ENCODE measurements at places on chromosomes 6 and 20.

GRCh38 chr20:51331481-51331880 is 211.0 kb downstream of the NFATC2 start:
- DNase-seq, result no peak

DNA sequence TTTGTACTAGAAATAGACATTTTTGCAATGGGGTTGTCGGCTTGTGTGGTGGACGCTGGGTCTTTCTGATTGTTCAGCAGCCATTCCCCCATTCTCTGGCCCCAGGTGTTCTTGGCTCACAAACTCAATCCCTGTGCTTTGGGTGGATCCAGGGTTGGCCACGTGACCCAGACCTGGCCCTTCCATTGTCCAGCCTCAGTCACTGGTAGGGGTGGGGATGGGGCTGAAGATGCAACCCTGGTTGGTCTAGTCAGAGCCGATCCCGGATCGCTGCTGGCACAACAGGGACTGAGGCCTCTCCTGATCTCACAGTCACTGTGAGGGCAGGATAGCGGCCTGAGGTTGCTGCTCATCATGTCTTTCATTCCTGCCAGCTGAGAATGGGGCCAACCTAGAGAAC is 365.3 kb upstream of the SULF2 start:
- DNase-seq, result no peak

DNA sequence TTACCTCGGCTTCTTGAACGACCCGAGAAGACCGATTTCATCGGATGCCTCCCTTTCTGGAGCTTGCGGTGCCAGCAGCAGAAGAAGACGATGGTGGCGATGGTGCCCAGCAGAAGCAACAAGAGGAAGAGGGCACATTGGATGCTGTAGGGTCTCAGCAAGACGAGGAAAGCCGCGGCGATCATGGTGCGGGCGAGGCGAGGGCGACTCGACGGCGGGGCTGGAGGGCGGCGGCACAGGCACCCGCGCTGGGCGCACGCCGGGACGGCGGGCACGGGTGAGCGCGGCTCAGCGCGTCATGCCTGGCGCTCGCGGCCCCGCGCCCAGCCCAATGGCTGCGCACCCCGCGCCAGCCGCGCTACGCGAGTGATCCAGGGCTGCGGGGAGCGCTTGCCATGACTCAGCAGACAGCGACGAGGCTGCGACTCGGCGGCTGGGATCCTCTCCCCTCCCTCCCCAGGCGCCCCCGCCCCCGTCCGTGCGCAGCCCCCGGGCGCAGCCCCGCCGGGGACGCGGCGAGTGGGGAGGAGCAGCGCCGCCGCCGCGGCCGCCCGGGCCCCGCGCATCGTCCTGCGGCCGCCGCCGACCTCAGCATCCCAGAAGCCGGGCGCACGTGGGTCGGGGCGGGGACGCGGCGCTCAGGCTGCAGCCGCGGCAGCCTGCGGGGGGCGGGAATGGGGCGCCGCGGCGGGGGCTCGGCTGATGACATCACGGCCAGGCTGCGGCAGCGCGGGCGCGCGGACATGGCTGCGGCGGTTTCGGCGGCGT is at the start of gene BEND6:
TSS of gene BEND6 (plus strand) at position 705 of the 768 bp plus-strand sequence. CDS start 26,704 bp downstream, outside the sequence.
- DNase-seq, result no peak

DNA sequence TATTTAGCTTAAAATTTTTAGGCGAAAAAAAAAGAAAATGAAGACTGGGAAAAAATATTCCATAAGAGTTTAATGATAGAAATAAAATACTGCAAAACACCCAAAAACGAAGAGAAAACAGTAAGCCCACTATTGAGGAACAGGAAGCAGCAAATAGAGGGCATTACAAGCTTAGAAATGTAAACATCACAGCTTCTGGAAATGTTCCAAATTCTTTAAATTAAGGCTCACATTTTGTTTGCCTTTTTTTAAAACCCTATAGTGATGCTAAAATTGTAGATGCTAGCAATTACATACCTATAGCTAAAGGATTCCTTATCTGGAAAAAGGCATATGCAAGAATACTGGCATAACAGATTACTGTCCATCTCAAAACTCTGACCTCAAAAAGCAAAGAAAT is 248.6 kb downstream of the KHDRBS2 start:
- DNase-seq, result no peak

DNA sequence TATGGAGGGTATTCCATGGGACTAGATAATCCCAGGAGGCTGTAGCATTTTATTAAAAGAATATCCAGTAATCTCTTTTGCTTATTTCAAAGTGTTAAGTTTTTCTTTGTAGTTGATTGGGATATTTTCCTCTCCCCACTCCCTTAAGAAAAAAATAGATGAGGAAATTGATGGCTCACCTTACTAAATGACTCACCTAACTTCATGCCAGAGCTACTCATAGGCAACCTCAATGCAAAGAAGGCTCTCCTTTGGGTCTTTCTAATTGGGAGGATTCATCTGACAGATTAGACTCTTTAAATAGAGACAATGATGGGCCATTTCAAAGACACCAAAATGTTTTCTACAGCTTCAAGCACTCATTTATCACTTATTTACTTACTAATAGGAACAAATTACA is 528.5 kb upstream of the BTBD3 start:
- no peak for DNase-seq

- DNase-seq, result no peak
Measured at GRCh38 chr6:10565913-10566312, 44.8 kb downstream of the GCNT2 start.

- no peak for DNase-seq
Measured at GRCh38 chr20:41030061-41030460, 1.4 kb downstream of the TOP1 start.

- DNase-seq, result no peak
Measured at GRCh38 chr6:83970582-83970981, 63.0 kb upstream of the MRAP2 start.

- no peak for DNase-seq
Measured at GRCh38 chr20:42734660-42735368, 454.9 kb downstream of the PTPRT start.

DNA sequence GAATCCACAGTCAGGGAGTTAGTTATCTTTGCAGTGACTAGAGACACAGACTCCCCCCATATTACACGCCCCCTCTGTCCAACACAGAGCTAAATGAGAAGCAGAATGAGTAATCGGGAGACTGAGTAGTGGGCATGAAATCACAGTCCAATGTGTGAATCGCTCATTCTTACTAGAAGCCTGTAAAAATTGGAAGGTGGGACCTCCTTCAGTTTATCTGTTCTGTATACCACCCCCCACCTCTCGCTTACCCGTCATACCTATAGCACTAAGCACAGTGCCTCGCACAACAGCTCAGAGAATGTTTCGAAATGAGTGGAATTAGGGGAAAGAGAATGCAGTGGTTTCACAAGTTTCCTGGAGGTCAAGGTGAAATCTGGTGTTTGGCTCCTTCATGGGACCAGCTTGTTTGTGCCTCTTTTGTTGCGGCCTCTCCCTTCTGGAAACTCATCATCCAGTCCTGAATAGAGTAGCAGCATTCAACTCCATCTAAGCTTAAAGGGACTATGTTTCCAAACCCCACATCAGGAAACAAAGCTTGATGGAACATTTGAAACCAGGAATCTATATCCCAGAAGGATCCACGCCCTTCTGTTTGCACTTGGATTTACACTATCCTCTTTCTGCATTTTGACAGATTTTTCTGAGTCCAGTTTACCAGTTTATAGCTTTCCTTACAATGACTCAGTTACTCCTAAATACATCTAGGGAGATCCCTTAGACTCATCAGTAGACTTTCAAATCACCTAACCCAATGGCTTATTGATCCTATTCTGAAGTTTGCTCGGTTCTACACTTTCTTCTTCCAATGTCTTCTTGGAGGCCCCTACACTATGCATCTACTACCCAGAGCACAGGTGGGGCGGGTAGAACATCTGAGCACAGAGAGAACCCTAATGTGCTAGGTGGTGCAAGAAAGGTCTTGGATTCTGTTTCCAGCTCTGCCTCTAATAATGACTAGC is 59.2 kb upstream of the PIM1 start:
- no peak for DNase-seq

- DNase-seq, result peak; percentile 34
Measured at GRCh38 chr20:51494241-51495110, 48.0 kb downstream of the NFATC2 start.
